ENCODE measurements at places on chromosomes 12 and 14.

- DNase-seq: peak; percentile 1
Measured at GRCh38 chr12:96223411-96224218, 29.4 kb downstream of the ELK3 start.

GRCh38 chr12:5185435-5186069 lies 141.9 kb downstream of the KCNA5 start:
- DNase-seq: no peak

DNA sequence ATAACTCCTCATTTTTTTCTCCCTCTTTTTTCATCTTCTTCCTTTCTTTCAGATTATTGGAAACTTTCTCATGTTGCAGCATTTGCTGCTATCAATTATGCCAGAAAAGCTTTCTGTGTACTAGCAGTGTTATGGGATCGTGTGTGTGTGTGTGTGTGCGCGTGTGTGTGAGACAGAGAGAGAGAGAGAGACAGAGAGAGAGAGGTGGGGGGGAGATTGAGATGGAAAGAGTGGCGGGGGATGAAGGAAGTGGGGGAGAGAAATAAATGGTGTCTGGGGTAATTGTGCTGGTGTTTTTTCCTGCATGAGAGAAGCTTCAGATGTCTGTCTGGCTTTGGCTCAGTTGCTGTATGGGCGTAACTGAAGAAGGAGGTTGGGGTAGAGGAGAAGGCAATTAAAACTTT lies 268.9 kb downstream of the RAD51B start:
- DNase-seq: peak; percentile 21

- no peak for DNase-seq
Measured at GRCh38 chr12:57623385-57623784, 9.6 kb downstream of the B4GALNT1 start.

GRCh38 chr14:106378191-106378590 lies 851.8 kb downstream of the TMEM121 start:
- DNase-seq: peak; percentile 64

GRCh38 chr14:85279407-85279806 lies 250.5 kb upstream of the FLRT2 start:
- DNase-seq: no peak

- no peak for DNase-seq
Measured at GRCh38 chr14:57199921-57200320, 68.8 kb downstream of the EXOC5 start.

DNA sequence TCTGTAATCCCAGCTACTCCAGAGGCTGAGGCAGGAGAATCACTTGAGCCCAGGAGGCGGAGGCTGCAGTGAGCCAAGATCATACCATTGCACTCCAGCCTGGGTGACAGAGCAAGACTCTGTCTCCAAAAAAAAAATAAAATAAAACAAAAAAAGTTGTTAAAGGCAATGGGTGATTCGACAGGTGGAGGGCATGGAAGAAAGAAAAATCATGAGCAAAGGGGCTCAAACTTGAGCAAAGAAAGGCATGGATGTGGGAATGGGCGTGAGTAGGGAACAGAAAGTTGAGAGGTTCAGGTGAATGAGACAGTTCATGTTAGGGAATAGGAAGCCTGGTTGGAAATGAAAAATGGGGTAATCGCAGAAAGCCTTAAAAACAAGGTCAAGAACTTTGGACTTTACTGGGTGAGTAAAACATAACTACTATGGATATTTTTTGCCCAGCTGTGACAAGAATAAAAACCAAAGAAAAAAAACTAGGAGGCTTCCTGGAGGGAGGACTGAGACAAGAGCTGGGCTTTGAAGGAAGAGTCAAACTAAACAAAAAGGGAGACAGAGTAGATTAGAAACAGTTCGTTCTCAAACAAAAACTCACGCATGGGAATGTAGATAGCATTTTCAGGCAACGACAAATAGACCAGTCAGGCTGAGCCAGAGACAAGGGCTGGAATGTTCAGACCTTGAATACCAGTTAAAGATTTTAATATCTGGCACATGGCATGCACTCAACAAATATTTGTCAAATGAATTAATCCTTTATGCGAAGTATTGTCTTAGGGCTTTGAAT lies 18.8 kb downstream of the PYM1 start:
- no peak for DNase-seq

GRCh38 chr12:3594966-3595365 lies 104.0 kb downstream of the PRMT8 start:
- no peak for DNase-seq

DNA sequence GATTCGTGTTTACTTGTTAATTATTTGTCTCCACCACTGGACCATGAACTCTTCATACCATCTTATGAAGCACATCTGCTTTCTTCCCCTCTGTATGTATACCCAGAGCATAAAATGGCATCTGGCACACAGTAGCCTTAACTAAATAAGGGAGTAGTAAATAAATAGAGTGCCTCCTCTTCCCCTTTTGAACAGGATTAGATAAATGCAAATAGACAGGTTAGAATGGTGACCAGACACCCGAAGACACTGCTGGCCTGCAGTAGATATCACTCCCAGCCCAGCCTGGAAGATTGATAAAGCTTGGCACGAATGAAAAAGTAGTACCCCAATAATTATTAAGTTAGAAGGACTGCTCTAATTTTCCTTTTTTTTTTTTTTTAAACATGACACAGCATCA lies 6.9 kb downstream of the GALNT4 start:
- no peak for DNase-seq

GRCh38 chr14:92551044-92551841 lies 37.7 kb downstream of the RIN3 start:
- DNase-seq: no peak

DNA sequence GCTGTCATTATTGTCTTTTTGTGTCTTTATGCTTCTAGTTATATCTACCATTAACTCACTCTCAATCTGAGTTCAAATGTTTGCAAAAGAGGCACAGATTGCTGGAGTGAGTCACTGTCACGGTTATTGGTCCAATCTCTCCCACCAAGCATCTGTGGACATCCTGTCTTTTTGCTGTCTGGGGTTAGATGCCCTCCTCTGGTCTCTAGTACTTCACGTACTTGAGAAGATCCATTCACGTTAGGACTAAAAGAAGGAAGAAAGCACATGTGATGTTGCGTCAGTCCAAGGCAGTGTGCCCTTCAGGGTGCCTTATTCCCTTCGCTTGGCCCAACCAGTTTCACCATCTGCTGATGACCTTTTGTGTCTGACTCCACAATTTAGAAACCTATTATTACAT lies 72.3 kb upstream of the STXBP6 start:
- no peak for DNase-seq

DNA sequence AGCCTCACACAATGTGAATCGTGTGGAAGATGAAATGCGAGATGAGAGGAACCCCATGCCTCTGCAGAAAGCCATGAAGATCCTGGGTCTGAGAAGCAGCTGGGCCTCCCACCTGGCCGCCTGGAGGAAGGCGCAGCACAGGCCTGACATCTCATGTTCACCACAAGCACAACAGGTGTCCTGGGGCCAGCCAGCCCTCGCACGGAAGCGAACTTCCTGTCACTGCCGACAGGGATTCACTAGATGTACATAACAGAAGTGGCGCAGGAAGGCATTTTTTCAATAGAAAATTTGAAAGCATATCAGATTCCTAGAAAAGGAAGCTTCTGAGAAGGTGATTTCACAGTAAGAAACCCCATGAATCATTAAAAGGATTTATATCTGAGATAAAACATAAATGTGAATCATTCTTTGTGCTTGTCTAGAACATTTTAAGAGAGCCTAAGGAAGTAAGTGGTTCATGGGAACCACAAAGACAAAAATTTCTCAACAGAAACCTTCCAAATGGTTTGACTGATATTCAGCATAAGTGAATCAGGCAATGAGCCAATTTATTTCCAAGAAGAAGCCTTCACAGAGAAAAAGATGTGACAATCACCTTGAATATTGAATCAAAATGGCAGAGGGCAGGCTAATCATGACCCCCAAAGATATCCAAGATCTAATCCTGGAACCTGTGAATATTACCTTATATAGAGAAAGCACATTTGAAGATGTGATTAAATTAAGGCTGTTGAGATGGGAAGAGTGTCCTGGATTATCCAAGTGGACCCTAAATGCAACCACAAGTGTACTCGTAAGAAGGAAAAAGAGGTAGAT lies 311.9 kb downstream of the DUSP6 start:
- DNase-seq: peak; percentile 72

DNA sequence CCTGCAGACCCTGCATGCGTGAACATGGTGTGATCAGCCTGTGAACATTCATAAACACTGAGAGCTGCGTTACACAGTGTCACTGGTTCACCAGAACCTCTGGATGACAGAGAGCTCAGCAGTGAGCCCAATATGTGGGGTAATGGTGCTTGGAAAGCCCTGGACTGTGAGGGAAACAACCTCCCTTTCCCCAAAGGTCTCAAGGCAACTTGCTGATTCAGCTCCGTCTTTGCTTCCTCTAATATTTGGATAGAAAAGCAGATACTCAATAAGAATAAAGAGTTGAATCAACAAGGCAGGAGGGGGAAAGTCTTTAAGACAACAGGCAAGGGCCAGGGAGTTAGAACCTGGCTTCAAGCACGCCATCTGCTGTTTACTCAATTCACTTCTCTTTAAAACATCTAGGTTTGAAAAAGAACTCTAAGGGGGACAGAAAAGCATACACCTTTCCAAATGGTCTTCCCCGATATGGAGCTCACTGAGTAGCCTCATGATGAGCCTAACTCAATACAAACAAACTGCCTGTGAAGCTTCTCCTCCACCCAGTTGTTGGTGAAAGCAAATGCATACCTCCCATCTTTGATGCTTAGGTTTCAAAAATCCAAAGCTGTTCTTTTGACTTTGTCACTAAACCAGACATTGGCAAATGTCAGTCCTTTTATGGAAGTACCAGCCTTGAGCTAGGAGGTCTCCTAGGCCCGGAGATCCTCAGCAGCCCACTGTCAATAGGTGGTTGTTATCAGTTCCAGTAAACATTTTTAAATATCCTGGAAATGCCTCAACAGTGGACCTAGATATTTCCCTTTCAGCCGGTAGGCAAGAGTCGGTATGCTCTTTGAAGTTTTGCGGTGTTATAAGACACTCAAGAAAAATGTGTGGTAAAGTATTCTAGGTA lies 76.1 kb downstream of the SAMD4A start:
- peak; percentile 19 for DNase-seq

Data from CD4-positive, alpha-beta T cell treated with Interleukin-17A for 4 hours (primary cell).